NCI-H2029 treated with DMSO at 0.1 percent for 48 hours (cell line): ENCODE measurements at places on chromosomes 12 and 14.

DNA sequence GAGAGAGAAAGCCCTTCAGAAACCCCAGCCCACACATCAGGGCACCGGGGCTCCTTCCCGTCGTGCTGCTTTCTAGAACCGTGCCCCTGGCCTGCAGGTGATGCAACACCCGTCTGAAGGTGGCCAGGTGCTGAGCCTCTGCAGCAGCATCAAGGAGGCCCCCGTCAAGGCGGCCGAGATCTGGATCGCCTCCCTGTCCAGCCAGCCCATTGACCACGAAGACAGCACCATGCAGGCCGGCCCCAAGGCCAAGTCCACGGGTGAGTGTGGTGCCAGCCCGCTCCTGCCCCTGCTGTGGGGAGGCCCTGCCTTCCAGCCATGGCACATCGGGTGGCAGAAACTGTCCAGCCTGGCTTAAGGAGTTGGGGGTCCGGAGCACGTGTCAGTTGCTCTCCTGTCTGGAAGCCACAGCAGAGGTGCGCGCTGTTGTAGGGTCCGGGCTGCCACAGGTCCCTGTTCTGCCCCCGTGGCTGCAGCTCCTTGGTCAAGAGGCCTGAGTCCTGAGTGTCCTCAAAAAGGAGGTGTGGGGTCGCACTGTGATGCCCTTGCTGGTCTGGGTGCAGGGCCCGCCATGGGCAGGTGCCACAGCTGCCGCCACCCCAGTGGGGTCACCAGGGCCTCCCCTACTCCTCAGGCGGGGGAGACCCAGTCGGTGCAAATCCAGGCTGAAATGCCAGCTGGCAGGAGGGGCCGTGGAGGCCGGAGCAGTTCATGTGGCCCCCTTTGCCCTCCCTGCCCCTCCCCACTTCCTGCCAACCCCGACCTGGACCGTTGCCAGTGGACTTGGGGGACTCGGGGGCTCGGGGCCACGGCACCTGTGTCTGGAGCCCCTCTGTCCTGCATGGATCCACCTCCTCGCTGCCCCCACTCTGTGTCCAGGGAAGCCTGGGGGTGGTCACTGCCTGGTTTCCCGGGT lies 31.0 kb upstream of the TEX22 start:
- no peak for DNase-seq

DNA sequence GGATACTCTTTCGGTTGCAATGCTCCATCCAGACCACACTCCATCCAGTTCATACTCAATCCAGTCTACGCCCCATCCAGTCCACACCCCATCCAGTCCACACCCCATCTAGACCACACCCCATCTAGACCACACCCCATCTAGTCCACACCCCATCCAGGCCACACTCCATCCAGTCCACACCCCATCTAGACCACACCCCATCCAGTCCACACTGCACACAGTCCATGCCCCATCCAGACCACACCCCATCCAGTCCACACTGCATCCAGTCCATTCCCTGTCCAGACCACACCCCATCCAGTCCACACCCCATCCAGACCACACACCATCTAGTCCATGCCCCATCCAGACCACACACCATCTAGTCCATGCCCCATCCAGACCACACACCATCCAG lies 116.0 kb upstream of the RTL1 start:
- no peak for DNase-seq

DNA sequence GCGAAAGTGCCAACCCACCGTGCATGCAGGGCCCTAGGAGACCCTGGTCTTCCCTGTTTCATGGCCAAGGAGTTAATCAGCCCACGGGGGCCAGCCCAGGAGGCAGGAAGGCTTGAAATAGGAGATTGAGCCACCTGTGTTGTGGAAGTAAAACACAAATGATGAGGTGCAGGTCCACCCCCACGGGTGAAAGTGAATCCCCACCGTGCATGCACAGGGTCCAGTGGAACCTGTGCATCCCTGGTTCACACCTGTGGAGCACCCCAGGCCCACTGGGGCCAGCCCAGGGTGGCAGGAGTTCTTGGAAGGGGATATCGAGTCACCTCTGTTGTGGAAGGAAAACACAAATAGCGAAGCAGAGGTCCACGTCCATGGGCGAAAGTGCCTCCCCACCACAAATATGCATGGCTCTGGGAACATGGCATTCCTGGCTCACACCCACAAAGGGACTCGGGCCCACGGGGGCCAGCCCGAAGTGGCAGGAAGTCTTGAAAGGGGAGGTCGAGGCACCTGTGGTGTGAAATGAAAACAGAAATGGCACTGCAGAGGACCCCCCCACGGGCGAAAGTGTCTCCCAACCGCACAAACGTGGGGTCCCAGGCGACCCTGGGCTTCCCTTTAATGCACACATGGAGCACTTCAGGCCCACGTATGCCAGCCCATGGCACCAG lies 381.5 kb downstream of the ALG10 start:
- DNase-seq = no peak

- no peak for DNase-seq
These were observed 89.7 kb downstream of the TMCC3 start for GRCh38 chr12:94560431-94561221.

GRCh38 chr12:38662829-38663228 lies 242.6 kb downstream of the CPNE8 start:
- DNase-seq = no peak

DNA sequence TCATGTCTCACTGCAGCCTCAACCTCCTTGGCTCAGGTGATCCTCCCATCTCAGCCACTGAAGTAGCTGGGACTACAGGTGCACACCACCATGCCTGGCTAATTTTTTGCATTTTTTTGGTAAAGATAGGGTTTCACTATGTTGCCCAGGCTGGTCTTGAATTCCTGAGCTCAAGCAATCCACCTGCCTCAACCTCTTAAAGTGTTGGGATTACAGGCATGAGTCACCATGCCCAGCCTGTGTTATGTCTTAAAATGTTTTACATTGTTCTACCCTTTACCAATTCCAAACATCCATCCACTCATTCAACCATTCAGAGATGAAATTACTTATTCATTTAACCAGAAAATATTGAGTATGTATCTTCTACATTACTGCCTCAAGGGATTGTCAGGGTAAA lies 111.6 kb upstream of the BTG1 start:
- DNase-seq = no peak

GRCh38 chr12:93886533-93887511 lies 209.6 kb downstream of the CRADD start:
- no peak for DNase-seq

DNA sequence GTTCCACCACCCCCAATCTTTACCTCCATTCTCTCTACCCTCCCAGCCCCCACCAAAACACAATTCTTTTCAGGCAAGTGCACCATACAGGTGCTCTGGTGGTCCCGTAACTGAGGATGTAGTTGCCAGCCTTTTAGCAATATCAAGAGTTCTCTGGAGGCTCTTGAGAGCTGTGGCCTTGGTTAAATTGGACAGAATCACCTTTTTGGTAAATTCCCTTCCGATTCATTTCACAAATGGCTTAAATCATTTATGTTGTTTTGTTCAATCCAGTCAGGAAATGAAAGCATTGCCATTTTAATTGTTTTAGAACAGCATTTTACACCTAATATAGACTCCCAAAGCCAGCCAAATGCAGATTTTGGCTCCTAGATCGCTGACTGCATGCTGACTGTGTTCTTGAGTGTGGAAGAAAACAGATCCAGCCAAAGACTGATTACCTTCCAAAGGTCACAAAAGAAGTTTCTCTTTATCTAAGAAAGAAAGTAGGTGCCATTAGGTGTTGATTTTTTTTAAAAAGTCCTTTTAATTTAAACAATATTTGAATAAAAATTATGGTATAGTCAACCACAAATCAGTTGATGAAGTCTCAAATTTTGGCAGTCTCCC lies 25.6 kb downstream of the CRADD start:
- no peak for DNase-seq

DNA sequence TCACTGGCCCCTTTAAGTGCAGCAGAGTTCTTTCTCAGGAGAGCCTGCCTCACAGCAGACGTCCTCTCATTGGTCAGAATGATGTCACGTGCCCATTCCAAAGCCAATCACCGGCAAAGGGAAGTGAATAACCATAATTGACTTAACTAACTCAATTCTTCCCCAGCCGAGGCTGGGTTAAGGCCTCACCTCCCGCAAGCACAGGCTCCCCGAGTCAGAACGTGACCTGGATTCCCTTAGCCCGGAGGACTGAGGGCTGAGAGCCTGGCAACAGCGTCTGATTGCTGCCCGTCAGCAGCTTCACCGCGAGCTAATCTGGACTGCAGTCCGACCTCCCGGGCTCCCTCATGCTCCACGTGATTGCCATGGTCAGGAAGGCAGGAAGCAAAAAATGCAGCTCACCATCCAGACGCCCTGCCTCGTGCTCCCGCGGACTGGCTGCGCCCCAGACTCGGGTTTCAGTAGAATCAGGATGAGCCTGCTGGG lies 92.1 kb upstream of the FZD10 start:
- DNase-seq = peak; percentile 65

DNA sequence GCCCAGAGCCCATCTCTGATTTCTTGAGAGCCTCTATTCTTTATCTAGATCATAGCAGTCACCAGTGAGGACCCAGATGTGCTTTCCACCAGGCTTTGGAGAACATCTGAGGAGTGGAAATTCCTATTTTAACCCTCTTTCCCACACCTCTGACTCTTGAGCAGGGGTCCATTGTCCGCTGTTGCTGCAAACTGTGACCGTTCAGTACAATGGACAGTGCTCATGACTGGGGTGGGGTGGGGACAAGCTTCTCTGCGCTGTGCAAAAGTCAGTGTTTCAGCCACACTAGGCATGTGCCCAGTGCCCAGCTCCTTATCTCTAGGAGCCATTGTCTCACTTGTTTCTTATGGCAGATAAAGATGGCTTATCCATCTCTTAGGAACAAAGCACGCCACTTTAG lies 16.9 kb upstream of the KRT7 start:
- no peak for DNase-seq

GRCh38 chr12:24681570-24681969 lies 267.3 kb downstream of the BCAT1 start:
- DNase-seq = no peak

DNA sequence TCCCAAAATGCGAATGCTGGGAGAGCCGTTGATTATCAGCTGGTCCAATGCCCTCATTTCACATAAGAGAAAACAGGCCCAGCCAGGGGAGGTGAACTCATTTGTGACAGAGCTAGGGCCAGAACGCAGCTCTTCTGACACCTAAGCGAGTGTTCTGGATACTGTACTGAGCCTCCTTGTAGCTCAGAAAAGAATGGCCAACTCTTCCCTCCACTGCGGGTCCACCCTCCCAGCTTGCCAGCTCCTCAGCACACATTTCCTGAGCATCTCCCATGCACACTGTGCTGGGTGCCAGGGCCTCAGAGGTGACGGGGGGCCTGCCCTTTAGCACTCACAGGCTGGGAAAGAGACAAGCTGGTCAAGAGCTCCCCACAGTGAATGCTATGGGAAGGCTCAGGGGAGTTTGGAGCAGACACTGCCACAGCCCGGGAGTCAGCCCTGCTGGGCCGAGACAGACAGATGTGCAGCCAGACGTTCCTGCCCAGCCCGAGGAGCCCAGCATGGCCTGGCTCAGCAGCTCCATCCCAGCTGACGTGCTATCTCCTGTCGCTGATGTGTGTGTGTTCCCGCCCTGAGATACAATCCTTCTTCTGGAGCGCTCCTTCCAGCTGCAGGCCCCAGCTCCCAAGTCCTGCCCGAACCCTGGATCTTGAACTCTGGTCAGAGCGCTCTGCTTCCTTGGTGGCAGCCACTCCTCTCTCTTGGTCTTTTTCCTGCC lies 3.5 kb downstream of the CMTM5 start:
- DNase-seq = no peak

- DNase-seq = no peak
These were observed 6.6 kb downstream of the TXNDC16 start for GRCh38 chr14:52545584-52546317.

DNA sequence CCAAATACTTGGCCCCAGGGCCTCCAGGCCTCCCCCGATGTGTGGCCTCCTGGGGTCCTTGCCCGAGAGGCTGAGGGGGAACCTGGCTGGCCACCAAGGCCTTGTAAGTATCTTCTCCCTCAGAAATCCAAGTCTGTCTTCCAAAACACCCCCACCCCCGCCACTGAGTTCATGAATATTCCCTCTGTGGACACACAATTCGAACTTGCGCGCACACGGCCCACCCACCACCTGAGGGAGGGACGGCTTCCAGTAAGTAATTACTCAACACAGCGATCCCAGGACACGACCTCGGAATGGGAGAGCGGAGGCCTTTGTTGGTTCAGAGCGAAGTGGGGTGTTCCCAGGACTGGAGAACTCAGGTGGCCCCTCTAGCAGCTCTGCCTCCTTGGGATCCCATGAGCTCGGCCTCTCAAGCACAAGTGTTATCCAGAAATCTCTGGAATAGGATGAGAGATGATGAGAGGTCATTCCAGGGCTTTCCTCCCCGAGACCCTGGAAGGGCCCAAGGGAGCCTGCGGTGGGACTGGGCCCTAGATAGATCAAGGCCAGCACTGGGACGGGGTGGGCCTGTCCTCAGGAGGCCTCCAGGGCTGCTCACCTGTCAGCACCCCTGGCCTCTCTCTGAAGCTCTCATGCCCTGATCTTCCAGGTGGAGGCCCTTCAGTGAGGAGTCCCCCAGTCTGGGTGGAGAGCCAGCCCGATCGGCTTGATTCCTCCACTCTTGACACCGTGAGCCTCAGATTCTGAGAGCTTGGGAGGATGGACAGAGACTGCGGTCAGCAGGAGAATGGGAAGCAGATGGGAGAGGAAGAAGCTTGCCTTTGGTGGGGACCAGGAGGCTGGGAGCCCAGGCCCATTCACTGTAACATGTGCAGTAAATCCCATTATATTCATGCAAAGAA lies 219.0 kb upstream of the RTL1 start:
- no peak for DNase-seq

DNA sequence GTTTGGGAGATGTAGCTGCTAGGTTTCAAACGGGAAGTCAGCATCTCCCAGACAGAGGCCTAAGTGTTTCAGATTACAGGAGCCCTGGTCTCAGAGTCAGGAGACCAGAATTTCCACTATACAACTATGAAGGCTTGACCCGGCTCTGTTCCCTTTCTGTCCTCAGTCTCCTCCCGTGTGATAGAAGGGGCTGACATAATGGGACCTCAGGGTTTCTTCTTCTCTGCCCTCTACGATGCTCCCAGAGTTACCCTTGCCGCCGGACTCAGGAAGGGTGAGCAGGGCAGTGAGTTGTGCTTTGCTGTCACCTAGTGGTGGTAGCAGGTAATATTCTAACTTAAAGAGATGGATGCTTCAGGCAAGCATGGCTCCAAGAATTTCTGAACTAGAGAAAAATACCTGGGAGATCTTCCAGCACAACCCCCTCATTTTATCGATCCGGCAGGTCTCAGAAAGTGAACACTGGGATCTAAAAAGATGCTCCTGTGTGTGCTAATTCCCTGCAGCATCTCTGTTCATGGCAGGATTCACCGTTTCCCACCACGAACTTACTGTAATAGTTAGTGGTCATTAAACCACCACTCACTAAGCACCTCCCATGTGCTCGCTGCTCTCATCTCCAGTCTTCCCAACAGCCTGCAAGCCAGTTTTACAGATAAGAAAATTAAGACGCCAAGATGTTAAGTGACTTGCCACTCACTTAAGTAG lies 84.4 kb downstream of the VWF start:
- no peak for DNase-seq
